ENCODE measurements at places on chromosomes 2 and 18.

DNA sequence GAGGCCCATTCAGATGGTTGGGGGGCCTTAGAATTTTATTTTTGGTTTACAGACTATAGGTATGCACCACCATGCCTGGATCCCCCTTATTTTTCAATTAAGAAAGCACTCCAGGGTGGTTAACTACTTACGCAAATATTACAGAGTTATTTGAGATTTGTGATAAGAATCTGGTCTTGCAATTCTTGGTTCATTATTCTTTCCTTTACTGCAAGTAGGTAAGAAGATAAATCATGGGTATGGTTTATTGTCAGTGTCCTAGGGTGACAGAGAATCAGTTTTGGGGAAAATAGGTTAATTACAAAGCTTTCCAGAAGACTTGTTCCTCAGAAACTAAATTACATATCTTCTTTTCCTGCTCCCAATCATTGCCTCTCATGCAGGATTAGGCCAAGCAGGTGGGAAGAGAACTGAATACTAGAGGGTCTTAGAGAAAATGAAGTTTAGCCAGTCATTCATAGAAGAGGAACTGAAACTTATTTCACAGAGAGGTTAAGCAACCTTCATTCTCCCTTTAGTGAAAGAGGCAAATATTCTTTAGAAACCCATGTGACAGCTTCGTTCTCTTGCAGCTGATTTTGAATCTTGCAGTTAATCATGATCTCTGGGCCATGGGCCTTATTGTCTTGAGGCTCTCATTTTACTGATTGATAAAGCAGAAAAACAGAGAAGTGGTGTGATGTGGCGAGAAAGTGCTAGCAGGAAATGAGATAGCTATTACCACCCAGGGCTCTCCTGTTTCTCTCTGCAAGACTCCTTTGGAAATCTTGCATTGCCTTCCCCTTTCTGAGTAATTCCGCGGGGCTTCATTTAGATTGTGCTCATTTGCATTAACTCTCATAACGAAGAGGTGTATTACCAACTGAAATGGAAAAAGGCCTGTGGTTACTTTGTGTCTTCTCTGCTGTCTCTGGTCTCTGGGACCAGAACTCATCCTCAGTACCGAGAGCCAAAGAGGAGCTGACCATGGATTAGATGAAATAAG, 44.8 kb upstream of the ARHGAP25 start:
- DNase-seq: no peak

GRCh38 chr18:59500765-59501164, 141.7 kb upstream of the LMAN1 start:
- DNase-seq: no peak

- DNase-seq: no peak
These were observed 21.0 kb upstream of the PAX3 start for GRCh38 chr2:222319586-222320435.

- DNase-seq: no peak
These were observed 34.9 kb downstream of the ANO7 start for GRCh38 chr2:241223211-241224017.

GRCh38 chr2:235500110-235500760, 6.4 kb downstream of the AGAP1 start:
- no peak for DNase-seq

DNA sequence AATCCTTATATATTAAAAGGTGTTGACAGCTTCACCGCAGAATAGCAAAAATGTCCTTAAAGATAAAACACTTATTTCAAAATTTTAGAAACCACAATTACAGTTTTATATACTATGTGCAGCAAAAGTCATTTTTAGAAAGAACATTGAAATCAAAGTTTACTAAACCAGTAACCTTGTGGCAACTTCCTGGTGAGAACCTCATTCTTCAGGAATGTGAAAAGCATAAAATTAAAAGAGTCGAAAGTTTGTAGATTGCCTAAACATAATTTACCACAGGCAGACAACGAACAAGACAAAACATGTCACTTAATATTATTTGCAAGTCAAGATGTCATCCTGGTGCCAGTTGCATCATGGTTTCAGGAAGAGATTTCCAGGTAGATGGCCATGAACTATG, 108.3 kb upstream of the NRP2 start:
- no peak for DNase-seq

DNA sequence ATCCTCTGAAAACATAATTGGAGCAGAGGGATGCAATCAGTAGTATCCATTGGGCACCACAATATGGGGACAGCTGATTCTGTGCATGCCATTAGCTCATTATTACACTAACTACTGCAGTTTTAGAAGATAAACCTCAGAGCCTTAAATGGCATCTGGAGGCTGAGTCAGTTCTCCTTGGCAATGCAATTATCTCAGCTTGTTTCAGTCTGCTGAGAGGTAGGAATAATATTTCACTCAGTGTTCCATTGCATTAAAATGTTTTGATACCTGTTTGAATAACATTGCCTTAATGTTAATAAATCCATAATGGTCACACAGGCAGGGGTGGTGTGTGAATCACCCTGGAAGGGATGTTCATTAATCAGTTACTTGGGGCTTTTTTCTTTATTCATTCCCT, 309.6 kb downstream of the LRRTM1 start:
- DNase-seq: no peak

DNA sequence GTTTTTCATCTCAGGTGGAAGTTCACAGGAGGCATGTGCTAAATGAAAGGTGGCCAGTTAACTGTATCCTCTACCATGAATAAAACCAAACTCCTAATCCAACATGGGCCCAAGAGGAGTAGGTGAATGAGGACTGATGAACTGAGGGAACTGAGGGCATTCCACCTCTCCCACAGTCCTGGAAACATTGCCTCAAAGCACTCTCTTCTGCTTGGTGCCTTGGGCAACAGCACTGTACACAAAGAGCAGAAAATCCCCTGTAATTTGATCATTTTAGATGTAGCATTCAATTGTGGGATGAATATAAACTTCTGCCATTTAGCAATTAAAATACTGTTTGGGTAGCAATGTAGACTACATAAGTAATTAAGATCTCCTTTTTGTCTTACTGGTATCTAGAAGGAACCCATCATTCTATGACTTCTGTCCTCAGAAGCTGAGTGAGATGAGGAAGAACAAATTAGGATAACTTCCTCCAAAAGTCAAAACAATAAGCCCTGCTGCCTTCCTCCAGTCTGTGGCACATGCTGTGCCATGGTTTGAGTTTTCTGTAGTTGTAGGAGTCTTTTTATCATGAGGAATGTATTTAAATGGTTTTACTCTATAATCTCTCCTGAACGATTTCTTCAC, 86.7 kb upstream of the ZEB2 start:
- no peak for DNase-seq

DNA sequence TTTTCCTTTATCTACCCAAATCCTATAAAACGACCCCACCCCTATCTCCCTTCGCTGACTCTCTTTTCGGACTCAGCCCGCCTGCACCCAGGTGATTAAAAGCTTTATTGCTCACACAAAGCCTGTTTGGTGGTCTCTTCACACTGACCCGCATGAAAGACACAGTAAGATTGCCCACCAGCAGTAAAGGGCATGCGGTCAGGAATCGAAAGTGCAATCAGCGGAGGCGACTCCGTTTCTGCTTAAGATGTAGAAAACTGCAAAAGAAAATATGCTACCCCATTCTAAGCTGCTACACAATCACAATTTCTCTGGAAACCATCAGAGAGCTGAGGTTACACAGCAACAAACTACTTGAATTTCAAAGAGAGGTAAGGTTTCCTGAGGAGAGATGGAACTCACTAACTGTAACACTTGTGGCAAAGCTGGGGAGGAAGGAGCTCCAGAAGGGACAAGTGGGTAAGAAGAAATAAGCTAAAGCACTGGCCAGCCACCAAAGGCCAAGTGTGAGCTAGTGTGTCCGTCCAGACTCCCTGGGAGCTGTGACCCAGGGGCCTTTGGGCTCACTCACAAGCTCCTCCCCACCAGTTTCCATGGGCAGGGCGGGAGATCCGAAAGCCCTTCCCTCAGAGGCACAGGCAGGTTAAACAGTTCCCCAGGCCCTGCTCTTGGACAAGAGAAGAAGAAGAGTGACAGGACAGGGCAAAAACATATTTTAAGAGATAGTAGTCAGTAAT, 72.8 kb upstream of the TGFA start:
- no peak for DNase-seq

DNA sequence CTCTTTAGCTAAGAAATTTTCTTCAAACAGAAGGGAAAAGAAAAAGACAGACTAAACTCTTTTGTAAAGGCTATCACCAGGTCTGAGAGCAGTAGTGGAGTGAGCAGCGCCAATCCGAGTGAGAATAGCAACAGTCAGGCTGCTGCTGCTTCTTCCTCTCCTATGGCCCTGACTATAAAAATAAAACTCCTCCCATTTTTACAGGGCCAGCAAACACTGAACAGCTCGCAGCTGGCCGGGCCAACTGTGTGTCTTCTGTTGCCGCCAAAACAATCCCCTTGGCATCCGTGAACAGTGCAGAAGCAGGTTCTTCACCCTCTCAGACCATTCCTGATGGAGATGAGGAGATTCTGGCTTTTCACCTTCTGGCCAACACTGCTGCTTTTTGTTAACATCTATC, 124.5 kb downstream of the CNTNAP5 start:
- DNase-seq: no peak

- DNase-seq: no peak
These were observed 15.7 kb upstream of the C2orf69 start for GRCh38 chr2:199895406-199895805.

DNA sequence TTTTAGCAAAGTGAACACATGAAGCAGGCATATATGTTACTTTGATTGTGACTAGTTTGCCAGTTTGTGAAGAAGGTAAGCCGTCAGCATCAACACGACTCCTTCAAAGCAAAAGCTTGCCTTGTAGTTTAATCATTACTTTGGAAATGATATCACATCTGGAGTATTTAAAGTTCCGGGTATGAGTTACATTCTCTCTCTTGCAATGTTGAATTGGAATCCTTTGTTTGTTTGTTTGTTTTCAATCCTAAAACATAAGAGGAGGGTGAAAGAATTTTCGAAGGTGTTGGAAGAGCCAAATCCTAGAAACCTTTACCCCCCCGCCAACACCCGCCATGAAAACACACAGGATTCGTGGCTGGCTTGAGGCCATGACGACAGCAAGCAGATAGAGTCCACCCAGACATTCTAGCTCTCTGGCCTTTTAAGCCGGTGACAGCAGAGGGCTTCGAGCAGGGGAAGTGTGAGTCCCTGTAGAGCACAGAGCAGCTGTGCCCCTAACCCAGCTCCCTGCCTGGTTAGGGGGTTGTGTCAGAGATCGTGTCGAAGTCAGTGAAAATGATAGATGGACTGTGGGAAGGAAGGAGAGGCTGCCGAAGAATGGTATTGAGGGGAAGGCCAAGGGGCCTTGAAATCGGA, 103.8 kb upstream of the SMIM21 start:
- no peak for DNase-seq

DNA sequence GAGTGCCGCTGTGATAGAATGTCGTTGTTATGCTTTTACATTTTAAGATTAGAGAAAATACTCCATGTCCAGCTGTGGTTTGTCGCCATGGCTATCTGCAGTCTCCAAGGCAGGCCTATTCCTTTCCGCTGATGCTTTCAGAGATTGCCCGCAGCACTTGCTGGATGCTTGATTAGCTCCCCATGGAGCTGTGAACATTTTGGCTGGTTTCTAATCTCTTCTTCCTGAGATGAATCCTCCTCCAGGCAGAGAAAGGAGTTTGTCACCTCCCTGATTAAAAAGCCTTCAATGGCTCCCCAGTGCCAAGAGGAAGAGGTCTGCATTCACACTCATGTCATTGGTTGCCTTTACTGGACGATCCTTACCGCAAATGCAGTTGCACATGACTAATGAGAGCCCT, 32.6 kb upstream of the LPIN1 start:
- DNase-seq: no peak

- no peak for DNase-seq
These were observed 161.6 kb downstream of the LDLRAD4 start for GRCh38 chr18:13379930-13380690.

All from BJ (cell line).